Kidney tubule cell (primary cell): ENCODE measurements at places on chromosomes 3 and 15.

DNA sequence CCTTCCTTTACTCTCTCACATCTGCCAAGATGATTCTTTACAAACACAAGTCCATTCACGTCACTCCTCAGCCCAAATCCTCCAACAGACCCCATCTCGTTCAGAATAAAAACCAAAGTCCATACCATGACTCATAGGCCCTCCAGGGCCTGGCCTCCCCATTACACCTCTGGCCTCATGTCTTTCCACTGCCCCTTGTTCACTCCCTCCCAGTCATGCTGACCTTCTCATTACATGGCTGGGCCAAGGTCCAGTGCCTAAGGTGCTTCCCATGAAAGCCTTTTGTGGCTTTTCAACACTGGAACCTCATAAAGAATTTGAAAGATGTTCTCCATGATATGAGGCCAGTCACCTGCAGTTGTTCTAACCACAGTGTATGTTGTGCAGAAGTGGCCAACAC lies 44.5 kb downstream of the NEK10 start:
- no peak for DNase-seq

- no peak for DNase-seq
Measured at GRCh38 chr3:72068621-72069020, 283.7 kb upstream of the PROK2 start.

DNA sequence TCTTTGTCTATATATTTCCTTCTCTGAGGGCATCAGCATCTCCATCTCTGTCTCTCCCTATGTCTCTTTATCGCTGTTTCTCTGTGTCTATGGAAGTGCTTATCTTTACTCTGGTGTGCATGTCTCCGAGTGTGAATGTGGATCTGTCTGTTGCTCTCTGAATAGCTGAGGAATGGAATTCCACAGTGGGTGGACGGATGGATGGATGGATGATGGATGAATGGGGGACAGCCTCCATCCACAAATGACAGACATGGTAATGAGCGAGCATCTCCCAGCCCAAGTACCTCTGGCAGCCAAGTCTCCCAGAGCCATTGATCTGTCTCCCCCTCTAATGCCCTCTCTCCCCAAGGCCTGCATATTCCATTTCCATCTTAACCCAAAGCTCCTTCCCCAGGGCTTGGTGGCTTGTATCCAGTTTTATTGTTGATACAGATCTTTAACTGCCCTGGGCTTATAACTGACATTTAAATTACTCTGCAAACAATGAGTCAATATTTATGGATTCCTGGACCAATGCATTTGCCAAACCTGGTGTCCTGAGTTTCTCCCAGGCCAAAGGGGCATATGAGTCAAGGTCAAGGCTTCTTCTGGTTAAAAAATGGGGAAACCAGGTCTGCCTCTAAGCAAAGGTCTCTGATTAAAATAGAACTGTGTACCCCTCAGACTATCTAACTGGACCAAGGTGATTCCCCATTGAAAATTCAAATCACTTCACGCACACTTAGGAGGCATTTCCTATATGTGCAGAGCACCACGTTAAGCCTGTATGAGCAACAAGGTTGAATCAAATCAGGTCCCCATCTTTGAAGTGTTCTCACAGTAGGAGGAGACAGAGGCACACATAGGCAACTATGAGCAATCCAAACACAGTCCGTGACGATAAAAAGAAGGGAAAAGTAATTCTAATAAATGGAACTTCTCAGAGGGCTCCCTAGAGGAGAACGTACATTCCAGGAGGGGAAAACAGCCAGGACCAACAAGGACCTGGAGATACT lies 109.9 kb downstream of the TLE3 start:
- DNase-seq, result no peak

- DNase-seq, result peak; percentile 30
Measured at GRCh38 chr15:56045068-56045748, 51.8 kb upstream of the NEDD4 start.

DNA sequence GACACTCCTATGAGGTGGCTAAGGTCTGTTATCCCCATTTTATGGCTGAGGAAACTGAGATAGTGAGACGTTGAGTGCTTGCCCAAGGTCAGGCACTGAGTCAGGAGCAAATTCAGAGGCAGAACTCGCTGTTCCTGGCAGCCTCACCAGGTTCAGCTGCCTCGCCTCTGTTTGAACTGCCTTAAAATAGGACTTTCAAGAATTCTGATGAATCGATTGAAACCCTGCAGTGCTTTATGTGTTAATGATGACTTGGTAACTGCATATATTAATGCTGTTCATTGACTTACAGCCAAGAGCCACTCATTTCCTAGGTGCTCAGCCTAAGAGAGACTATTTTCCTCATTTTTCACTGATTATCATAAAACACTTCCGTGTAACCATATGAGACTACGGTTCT lies 79.5 kb upstream of the BHLHE40 start:
- peak; percentile 46 for DNase-seq

- no peak for DNase-seq
Measured at GRCh38 chr3:113516115-113516505, 1.2 kb upstream of the SPICE1 start.

GRCh38 chr3:185465471-185465870 lies 33.4 kb downstream of the TMEM41A start:
- DNase-seq, result no peak

- DNase-seq, result no peak
Measured at GRCh38 chr3:89402051-89402450, 294.6 kb downstream of the EPHA3 start.

- DNase-seq, result no peak
Measured at GRCh38 chr3:171769461-171769860, 40.8 kb downstream of the PLD1 start.

- DNase-seq, result no peak
Measured at GRCh38 chr15:71596672-71597071, 213.7 kb upstream of the NR2E3 start.

DNA sequence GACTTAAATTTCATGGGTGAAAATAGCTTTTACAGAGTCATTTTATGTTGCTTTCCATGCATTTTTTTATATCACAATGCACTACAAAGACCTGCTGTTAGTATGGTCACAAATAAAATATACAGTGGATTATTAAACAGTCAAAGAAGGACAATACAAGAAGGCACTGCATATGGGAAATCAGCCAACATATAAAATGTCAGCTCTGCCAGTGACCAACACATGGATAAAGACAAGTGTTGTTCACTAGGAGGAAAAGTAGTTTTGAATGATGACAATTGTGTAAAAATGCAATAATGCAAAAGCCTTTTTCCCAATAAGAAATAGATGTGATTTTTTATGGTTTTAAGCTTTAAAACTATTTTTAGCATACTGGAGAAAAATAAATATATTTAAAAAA lies 425.3 kb upstream of the CBLB start:
- no peak for DNase-seq

DNA sequence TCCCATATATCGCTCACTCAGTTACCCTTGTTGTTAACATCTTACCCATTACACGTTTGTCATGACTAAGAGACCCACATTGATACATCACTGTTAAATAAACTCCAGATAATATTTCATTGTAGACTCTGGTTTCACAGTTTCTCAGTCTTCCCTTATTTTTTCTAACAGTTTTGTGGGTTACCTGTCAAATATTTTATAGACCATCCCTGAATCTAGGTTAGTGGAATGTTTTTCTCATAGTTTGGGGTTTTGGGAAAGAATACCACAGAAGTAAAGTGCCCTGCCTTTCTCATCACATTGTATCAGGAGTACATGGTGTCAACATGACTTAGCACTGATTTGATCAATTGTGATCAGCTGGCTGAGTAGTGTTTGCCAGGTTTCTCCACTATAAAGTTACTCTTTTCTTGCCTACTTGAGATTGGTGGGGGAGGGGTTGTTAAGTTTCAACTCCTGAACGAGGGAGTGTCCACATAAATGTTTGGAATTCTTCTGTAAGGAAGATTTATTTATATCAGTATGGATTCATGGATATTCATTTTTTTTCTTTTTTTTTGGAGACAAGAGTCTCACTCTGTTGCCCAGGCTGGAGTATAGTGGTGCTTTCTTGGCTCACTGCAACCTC lies 25.9 kb downstream of the RNF111 start:
- DNase-seq, result no peak

DNA sequence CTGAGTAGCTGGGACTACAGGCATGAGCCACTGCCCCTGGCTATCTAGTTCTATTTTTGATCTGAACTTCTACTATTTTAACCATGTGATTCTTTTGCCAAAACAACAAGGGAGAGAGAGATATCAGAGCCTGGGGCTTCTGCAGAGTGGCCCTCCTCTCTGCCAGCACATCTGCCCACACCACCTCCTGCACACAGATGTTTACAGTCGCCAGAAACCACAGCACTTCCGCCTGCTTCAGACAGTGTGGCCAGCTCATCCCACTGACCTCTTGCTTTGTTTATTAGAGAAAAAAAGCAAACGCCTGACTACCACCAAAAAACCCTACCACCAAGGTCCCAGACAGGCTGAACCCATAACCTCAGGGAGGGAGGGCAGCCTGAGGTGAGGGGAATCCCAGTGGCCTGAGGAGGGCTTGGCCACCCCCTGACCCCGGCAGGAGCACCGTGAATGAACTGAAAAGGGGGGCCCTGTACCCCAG lies 85.9 kb upstream of the ABHD2 start:
- DNase-seq, result peak; percentile 26

DNA sequence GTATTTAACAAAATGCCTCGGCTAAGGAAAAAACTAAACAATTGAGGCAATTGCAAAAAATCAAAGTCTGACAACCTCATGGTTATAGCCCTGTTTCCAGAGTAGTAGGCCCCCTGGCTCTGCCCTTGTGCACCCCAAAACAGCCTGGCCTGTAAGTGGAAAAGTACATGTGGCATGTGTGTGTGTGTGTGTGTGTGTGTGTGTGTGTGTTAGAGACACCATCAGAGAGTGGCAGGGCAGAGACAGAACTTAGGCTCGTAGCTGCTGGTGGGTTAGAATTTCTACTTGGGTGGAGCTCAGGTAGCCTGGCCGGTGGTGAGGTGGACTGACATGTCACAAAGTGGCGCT lies 14.1 kb upstream of the AHSG start:
- DNase-seq, result no peak

- DNase-seq, result no peak
Measured at GRCh38 chr3:135172191-135172869, 377.3 kb downstream of the EPHB1 start.

GRCh38 chr3:134093956-134094355 lies 64.2 kb upstream of the SLCO2A1 start:
- peak; percentile 48 for DNase-seq

DNA sequence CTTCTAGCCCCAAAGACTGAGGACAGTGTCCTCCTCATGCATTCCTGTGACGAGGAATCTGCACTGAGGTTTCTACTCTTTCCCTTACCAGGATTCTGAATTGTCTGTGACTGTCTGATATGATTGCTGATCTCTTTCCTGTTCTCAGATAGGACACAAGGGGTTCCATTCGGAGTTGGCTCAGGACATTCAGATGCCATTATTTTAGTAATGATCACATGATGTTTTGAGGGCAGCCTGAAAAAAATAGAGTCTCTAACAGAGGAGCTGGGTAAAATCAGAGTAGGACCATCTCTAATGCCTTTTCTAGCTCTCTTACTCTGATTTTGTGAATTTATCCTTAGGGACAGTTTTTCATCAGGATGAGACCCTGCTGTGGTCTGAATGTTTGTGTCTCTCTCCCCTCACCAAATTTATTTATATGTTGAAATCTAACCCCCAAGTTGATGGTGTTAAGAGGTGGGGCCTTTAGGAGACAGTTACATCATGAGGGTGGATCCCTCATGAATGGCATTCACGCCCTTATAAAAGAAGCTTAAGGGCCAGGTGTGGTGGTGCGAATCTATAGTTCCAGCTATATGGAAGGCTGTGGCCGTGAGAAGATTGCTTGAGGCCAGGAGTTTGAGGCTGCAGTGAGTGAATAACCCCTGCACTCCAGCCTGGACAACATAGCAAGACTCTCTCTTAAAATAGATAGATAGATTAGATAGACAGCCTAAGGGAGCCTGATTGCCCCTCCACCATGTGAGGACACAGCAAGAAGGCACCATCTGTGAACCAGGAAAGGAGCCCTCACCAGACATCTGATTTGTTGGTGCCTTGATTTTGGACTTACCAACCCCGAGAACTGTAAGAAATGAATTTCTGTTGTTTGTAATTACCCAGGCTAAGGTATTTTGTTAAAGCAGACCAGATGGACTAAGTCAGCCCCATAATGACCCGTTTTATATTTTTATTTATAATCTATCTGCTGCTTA lies 24.4 kb downstream of the FNDC3B start:
- no peak for DNase-seq

DNA sequence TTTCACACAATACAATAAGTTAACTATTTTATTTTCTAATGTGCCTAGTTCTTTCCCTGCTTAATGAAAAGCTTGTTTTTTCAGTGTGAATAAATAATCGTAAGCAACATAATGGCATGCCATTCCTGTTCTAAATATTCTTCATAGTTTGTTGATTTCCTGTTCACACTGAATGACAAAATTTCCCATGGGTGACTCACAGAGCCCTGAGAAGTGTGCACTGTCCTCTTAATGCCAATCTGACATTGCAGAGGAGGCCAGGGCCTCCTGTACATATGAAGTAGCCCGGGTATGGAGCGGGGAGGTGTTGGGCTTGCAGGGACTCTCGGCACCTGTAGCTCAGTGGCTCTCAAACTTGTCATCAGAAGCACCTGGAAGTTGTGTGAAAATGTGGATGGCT lies 24.3 kb downstream of the CCR3 start:
- peak; percentile 50 for DNase-seq

DNA sequence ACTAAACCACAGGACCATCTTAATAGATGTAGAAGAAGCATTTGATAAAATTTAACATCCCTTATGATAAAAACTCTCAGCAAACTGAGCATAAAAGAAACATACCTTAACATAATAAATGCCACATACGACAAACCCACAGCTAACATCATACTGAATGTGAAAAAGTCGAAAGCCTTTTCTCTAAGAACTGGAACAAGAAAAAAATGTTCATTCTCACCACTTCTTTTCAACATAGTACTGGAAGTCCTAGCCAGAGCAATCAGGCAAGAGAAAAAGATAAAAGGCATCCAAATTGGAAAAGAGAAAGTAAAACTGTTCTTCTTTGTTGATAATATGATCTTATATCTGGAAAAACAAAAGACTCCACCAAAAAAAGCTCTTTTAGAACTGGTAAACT lies 134.2 kb downstream of the RPL22L1 start:
- DNase-seq, result no peak

DNA sequence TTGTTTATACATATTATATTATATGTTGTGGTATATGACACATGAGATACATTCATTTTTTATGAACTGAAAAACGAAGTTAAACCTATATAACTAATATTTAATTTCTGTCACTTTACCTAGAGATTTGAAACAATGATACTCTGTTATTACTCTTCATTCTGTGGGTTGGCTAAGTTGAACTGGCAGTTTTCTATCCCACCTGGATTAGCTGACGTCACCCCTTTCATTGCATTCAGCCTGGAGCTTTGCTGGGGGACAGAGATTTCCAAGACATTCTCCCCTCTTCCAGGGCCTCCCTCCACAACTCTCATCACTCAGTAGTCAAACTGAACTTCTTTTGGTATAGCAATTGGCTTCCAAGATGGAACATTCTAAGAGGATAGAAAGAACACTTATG lies 309.2 kb upstream of the SATB1 start:
- no peak for DNase-seq

DNA sequence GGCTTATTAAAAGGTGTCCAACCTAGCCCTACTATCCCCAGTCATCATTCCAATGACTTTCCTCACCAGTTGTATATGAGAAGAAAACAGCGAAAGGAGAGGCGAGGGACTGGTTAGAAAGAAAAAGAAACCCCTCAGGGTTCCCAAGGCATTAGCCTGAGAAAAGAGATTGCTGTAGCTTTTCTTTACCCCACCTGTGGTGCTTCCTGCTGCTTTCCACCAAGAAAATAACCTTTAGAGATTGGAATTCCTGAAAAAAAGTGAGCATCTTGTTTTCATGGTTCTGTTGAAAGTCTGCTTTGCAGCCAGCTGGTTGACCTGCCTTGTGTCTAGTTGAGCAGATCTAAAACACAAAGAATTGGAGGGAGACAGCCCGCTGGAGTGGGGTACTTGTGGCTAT lies 196.4 kb downstream of the CADPS start:
- no peak for DNase-seq
